IMR-90 (cell line): ENCODE measurements at places on chromosomes 12 and 14. TPM values are rescaled to one million over a fixed set of nuclear protein-coding genes. Genes with fewer than 3 reads are reported as not detected.

DNA sequence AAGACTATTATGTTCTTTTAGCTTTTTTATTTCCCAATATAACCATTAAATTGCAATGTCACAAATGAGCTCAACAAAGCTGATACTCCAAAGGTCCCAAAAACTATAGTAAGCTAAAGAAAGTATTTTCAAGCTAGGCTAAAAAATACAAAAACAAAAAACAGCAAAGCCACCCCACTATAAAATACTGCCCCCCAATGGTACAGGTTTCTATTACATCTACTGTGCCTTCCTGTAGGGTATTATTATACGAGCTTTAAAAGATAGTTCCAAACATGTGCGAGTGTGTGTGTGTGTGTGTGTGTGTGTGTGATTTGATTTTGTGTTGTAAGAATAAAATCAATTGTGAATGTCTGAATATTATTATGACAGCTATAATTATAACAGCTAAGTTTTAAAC, 1.1 kb downstream of the IFNG start:
- DNase-seq, result no peak

Gene SUDS3
- 13.8 and 23.9 TPM in 2 replicates for total RNA-seq

- no peak for DNase-seq
Observed at GRCh38 chr14:96587823-96588385, 85.7 kb downstream of the PAPOLA start.

- DNase-seq, result peak; percentile 97
Observed at GRCh38 chr14:88983755-88984154, 159.3 kb downstream of the TTC8 start.

DNA sequence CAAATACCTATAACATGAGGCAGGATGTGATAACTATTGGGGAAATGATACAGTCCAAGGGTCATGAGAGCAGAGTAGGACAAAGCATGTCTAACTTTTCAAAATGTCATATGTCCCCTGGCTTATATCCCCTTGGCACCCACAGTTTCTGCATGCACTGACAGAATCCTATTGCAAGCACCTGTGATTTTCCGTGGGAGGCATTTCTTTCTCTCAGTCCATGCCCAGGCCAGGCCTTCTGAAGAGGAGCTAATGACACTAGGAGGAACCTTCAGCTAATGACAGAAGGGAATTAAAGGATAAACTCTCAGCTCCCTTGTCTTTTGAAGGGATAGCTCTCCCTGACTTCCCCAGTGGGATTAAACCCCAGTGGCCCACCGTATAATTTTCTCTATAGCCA, 249.2 kb downstream of the TTC6 start:
- no peak for DNase-seq

DNA sequence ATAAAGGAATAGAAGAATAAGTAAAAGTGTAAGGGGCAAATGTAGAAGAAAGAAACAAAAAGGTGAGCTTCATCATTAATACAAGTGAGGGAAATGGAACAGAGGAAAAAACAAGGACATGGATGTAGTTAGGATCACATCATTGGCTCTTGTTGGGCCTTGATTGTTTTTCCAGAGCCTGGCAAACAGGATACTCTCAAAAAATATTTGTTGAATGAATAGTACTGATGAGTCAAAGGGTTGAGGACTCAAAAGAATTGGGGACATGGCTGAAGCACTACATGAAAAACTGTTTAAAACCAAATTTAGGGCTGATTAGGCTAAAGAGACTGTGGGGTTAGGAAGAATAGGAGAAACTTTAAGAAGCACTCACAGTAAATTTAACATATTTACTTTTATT, 11.4 kb upstream of the SRP54 start:
- peak; percentile 56 for DNase-seq

Gene TIMELESS
- 9.4 and 10.4 TPM in 2 replicates for total RNA-seq

DNA sequence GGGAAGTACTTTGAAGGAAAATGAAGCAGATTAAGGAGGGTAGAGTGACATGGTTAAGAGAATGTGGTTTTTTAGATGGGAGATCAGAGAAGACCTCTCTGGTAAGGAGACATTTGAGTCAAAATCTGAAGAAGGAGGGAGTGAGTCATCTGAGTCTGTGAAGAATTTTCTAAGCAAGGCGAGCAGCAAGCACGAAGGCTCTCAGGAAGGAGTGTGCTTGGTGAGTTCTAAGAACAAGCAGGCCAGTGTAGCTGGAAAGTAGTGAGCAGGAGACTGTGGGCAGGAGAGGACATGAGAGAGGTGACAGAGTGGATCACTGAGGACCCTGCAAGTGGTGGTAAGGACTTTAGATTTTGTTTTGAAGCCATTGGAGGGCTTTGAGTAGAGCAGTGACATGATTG, 76.3 kb upstream of the FUT8 start:
- DNase-seq, result peak; percentile 73

DNA sequence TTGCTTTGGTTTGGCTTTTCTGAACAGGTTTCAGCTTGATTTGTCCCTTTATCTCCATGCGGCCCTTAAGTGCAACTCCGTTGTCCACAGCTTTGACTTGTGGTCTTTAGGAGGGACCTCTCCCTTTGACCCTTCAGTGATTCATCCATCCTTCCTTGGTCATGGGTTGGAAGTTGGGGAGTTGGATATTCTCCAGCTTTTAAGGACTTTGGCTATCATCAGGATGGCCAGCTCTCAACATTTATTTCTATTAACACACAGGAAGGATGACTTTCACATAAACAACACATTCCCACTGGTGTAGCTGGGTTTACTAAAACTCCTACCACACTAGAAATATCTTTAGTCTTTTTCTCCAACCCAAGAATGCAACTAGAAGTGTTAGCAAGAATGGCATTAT, 50.9 kb upstream of the E2F7 start:
- DNase-seq, result peak; percentile 81

DNA sequence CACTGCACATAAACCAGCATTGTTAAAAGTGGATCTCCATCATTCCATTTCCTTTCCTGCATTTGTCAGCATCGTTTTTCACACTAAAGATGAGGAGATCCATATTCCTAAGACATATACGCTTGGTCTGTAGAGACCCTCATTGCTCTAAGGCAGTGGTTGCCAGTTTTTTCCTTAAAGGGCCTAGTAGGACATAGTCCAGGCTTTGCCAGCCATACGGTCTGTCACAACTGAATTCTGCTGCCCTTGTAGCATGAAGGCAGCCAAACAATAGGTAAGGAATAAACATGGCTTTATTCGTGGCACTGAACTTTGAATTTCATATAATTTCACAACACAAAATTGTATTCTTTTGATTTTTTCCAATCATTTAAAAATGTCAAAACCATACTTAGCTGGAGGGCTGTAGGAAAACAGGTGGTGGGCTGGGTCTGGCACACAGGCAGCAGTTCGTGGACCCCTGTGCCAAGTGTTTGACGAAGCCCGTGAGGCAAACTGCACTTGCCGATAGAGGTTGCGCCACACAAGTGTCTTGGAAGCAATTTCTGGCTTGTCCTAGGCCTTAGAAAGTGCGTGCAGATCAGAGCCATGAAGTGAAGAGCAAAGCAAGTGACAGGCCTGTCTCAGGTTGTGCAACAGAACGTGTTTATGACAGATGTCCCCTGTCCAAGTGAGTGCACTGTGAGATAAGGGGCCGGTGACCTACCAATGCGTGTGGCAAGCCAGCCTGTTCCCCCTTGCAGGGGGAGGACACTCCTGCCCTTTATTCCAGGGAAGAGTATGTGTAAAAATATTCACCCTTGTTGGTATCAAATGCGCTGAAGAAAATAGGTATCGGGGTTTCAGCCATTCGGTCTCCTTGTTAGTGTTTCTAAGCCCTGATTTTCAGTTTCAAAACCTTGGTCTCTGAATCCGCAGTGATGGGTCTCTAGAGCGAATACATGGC, 916 bp upstream of the CHPT1 start:
- no peak for DNase-seq

GRCh38 chr12:39713552-39713951, 93.9 kb upstream of the ABCD2 start:
- no peak for DNase-seq

DNA sequence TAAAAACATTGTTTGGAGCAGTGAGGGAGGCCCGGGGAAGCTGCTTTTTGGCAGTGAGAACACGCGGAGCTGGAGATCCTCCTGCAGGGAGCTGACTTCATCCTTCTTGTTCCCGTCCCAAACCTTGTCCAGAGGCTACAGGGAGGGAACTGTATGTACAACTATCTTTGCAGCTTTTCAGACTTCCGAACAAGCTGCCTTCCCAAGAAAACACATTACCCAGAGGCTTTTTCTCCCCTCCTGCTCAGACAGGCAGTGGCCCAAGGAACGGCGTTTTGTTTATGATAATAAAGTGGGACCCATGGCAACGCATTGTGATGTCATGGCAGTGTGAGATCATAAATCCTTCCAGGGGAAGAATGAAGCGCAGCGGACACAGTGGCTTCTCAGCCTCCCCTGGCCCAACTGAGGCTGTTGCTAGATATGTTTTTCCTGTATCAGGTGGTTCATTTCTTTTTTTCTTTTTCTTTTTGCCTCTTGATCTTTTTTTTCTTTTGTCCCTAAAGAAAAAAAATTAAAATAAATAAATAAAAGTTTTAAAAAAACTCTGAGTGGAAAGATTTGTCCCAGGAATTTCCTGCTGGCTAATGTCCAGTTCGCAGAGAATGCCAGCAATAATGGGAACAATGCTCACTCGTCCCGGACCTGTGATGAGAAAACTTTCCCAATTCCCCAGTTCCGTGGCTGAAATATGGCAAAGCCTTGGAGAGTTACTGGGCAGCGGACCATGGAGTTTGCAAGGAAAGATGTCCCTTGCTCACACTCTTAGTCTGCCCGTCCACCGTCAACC, 103.4 kb upstream of the MAP1LC3B2 start:
- DNase-seq, result peak; percentile 96

Gene KLRD1
- under 0.01 TPM in 2 replicates for total RNA-seq

Gene HOXC5
- not detected in 2 replicates for total RNA-seq

Gene CLEC7A
- not detected in 2 replicates for total RNA-seq

Gene POTEG
- not detected in 2 replicates for total RNA-seq

- peak; percentile 98 for DNase-seq
Observed at GRCh38 chr14:68577802-68578541, 214.9 kb downstream of the ZFP36L1 start.

DNA sequence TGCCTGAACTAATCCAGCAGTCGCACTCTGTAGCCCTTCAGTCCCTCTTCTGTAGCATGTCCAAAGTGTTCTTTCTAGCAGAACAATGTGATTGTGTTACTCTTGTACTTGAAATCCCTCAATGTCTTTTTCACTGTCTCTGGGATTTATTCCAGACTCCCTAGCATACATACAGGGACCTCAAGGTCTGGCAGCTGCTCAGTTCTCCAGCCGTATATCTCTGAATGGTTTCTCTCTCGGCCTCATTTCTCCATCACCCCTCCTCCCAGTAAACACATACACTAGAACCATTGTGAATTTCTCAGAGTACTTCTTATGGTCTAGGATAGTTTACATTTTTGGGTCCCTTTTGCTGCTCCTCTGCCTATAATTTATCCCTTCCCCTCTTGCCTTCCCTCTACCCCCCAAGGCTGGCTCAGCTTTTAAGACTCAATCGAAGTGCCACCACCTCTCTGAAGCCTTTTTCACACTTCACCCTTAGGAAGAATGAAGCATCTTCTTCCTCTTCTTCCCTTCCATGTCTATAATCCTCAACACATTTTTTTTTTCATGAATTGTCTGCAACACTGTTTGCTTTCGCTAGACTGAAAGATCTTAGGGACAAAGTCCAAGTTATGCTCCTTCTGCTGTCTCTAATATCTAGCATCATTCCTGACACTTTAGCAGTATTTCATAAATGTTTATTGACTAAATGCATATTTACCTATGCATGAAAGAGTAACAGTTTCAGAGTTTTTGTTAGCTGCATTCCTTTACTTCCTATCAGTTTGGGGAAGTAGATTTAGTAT, 446.1 kb downstream of the ZFP36L1 start:
- DNase-seq, result no peak

GRCh38 chr12:16675438-16675837, 69.5 kb upstream of the LMO3 start:
- DNase-seq, result no peak

- DNase-seq, result peak; percentile 29
Observed at GRCh38 chr14:53953828-53954550, 2.6 kb downstream of the BMP4 start.

- no peak for DNase-seq
Observed at GRCh38 chr12:128033473-128033872, 233.5 kb upstream of the TMEM132C start.

DNA sequence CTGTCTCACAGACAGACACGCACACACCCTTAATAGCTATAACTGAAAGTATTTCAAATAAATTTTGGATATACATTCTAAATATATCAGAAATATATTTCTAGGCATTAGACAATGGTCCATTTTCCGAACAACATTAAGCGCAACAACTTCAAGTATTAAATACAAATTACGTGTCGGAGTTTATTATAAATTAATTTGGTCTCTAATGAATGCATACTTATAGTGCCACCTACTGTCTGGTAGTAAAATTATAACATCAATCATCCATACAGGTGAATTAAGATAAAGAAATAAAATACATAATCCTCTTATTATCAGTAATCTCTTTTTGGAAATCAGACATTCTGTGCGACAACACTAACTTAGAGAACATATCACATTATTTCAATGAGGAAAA, 27.2 kb upstream of the CMAS start:
- DNase-seq, result peak; percentile 3

DNA sequence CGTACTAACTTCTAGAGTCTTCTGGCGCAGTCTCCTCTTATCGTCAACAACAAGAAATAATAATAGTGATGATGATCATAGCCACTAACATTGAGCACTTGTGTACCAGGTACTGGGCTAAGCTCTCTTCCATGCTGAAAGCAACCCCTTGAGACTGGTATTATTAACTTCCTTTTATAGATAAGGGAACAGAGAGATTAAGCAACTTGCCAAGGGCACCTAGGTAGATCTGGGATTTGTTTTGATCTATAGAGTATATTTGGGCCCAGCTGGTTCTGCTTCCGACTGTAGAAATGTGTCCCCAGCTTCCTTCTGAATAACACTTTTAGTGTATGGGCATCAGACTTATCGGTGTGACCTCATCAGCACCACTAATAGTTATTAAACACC, 1.1 kb upstream of the ZNF219 start:
- no peak for DNase-seq

GRCh38 chr12:69440016-69440415, 30.2 kb upstream of the FRS2 start:
- no peak for DNase-seq

- DNase-seq, result no peak
Observed at GRCh38 chr12:12521888-12522287, 40.8 kb downstream of the DUSP16 start.
